ENCODE measurements at places on chromosomes 1 and 21.

GRCh38 chr21:35920436-35920835 is 139.9 kb downstream of the SETD4 start:
- DNase-seq, result no peak

DNA sequence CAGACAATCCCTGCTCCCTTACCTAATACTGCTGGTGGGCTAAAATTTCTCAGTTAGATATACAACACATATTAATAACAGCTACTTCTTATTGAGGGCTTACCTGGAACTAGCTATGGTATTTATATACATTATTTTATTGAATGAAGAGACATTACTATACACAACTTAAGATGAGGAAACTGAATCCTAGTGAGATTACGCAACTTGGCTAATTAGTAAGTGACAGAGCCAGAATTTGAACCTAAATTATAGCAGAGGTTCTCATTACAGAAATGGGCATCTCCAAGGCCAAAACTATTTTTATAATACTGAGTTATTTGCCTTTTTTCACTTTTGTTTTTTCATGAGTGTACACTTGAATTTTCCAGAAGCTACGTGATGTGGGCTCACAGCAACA is 44.5 kb upstream of the SMYD2 start:
- DNase-seq, result no peak

DNA sequence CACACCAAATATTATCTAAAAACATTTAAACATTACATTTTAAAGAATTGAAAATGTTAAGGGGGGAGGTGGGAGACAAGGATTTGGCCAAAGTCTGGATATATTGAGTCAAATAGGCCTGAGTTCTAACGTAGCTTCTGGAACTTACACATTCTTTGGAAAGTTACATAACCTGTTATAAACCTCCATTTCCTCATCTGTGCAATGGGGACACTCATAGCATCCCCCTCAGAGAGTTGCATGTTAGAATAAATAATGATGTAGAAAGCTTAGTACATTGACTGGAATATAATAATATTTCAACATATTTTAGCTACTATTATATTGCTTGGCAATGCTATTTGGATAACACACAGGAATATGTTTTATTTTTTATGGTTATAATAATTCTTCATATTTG is 117.7 kb downstream of the ATG4C start:
- DNase-seq, result no peak

GRCh38 chr1:165891111-165891860 is 63.9 kb downstream of the UCK2 start:
- no peak for DNase-seq

DNA sequence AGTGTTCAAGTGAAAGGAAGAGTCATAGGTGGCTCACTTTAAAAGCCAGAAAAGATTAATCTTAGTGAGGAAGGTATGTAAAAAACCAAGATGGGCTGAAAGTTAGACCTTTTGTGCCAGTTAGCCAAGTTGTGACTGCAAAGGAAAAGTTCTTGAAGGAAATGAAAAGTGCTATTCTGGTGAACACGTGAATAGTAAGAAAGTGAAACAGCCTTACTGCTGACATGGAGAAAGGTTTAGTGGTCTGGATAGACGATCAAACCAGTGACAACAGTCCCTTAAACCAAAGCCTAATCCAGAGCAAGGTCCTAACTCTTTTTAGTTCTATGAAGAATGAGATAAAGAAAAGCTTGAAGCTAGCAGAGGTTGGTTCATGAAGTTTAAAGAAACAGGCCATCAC is 106.4 kb downstream of the CTH start:
- DNase-seq, result no peak

- no peak for DNase-seq
Observed at GRCh38 chr1:206658264-206658980, 23.1 kb downstream of the DYRK3 start.

DNA sequence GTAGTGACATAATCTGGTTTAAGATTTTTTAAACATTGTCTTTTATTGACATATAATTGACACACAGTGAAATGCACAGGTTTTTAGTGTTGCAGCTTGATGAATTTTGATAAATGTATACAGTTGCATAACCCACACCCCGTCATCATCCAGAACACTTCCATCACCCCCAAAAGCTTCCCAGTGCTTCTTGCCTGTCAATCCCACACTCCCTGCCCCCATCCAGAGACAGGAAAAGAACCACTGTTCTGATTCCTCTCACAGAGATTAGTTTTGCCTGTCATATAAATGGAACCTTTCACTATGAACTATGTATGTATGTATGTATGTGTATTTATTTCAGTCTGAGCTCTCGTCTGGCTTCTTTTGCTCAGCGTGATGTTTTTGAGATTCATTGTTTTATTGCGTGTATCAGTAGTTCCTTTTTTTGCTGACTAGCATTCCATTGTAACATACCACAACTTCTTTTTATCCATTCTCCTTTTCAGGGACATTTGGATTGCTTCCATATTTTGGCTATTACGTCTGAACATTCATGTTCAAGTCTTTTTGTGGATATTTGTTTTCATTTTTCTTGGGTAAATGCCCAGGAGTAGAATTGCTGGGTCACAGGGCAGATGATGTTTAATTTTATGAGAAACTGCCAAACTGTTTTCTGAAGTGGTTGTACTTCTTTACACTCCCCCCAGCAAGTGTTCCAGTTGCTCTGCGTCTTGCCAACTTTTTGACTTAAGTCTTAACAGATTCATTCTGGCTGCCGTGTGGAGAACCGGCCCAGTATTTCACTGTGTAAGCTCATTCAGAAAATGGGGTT is 8.7 kb downstream of the UBIAD1 start:
- peak; percentile 40 for DNase-seq

GRCh38 chr21:37579356-37579755 is 212.8 kb downstream of the DYRK1A start:
- no peak for DNase-seq

DNA sequence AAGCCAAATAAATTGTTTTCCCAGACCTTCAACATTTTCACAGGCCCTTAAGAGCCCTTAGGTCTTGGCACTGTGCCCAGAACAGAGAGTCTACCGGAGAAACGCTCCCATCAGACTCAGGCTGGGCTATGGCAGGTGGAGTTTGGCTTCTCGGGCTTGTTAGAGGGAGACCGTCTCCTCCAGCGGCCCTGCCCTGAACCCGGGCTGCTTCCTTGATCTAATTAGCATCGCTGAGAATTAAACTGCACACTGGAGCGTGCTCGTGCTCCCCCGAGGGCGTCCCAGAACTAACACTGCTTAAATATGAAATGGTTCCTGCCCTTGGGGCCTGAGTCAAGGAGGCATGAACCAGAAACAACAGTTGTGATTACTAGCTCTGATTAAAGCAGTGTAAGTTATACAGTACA is 634.4 kb downstream of the MATN1 start:
- DNase-seq, result no peak

- DNase-seq, result no peak
Observed at GRCh38 chr1:154841384-154841783, 28.7 kb downstream of the KCNN3 start.

DNA sequence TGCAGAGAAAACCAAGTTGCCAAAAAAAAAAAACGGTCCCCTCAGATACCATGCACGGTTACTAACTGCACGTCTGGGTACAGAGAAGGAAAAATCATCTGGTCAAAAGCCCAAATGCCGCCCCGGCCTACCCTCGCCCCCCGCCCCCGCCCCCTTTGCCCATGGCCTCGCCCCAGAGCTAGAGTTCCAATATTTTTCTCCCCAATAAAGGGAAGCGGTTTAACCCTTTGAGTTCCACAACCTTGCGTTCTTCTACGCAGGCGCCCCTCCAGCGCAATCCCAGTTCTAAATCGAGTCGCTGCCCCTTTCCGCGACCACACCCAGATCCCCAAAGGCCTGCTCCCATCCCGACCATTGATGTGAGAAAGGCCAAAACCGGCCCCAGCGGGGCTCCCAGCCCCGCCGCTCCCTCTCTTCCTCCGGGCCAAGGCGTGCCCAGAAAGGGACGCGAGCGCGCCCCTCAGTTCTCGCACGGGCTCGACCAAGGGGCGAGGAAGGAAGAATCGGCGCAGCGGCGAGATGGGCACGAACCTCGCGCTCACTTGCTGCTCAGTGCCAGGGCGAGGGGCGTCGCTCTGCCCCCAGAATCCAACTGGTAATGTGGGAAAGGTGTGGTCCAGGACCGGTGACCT is 797 bp downstream of the WDR47 start:
- peak; percentile 55 for DNase-seq

DNA sequence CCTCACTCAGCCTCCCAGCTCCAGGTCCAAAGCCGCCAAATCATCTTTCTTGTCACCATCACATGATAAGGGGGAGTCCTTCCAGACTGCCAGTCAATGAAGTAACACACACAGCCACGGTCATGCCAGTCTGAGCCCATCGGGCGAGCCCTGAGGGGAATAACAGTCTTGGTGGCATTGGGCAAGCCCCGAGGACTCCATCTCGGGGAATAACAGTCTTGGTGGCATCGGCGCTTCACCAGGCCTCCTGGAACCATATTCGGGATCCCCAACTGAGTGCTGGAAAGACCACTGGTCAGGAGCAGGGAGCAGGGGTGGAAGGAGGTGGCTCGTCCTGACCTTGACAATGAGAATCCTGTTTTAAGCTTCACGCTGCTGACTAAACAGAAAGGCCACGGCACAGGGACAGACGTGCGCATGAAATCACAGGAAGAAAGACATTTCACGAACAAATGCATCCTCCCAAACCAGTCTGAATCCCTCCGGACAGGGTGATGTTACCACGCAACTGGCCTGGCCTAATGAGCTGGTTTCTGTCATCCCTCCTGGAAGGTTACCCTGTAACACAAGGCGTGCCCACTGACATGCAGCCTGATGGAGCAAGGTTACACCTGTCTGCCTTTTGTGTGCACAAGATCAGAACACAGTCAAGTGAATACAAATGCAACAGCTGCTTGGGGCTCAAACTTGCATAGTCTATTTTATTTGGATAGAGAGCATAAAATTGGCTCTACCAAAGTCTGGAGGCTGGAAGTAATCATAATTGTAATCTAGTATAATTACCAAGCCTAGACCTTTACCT is 517.4 kb downstream of the KIF26B start:
- no peak for DNase-seq

DNA sequence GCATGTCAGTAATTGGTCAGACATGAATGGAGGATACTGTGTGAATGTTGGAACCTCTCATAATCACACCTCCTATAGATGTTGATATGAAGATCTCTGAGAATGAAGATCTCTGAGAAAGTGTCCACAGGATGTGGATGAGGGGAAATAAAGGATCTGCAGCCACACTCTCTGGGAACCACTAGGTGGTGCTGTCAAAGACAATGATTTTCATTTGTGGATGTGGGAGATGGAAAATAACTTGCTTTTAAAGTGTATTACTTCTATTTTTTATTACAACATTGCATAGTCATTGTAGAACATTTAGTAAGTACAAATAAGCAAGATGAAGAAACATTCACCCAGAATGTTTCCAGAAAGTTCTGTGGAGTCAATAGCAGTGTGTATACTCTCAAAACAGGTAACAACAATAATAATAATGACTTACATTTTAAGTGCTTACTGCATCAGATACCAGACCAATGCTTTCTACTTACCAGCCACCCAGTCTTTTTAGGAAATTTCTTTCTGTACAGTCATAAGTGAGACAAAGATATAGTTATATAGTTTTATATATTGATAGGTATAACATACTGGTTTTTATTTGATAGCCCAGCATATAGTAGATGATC is 128.2 kb downstream of the ATG4C start:
- DNase-seq, result no peak

DNA sequence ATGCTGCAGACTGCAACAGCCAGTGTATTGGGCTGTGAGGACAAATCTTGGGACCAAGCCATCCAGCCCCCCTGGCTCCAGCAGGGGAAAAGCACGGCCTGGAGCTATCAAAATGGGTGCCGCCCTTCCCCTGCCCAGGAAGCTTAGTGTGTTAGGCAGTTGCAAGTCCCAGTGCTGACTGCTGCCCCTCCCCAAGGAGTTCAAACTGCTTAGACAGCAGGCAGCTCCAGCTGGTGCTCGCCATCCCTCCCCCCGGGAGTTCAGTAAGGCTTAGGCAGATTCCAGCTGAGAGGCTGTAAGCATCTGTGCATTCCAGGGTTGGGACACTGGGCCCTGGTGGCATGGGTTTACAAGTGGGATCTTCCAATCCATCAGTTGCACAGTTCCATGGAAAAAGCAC is 579.6 kb upstream of the NR5A2 start:
- no peak for DNase-seq

DNA sequence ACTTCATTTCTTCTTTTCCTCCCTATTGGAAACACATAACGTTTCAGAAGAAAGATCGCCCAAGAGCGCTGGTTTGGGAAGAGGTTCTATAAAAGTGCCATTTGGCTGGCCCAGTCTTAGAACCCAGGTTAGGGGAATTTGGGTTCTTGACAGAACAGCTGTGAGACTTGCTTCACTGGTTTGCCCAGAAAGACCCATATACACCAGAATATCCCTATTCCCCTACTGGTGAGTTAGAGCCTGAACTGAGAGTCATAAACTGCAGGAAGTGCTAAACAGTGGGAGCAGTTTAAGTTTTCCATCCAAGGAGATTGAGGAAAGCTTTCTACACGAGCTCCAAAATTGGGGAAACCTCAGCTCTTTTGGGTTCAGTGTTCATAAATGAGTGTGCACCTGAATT is 275.2 kb downstream of the VAV3 start:
- no peak for DNase-seq

- DNase-seq, result no peak
Observed at GRCh38 chr1:64572222-64572900, 102.4 kb downstream of the CACHD1 start.

DNA sequence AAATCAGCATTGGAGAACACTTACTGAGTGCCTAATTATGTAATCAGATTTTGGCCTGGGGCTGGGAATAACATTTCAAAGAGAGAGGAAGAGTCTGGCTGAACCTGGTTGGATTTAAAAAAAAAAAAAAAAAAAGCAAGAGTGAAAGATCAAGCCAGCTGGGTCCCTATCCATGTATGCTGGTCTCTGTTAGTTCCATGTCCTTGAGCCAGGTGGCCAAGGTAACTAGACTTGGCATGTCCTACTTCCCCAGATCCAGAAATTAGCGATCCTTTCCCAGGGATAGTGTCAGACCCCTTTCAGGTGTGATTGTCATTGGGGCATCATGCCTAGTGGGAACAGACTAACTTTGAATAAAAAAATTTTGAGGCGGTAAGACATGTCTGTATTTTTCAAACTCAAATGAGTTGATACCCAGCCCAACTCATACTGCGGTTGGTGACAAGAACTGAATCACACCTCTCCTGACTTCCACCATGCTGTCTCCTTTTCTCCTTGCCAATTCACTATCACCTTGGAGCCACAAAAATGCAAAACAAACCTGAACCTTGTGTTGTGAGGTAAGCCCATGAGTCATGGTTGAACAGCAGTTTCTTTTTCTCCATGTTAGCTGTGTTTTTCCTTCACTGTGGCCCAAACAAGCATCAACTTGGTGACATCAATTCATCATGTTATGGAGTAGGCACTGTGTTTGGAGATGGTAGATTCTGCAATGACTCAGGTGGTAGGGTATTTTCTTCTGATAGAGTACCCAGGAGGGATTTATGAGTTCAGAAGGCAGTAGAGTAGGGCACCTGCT is 24.5 kb upstream of the PPP2R5A start:
- no peak for DNase-seq

- DNase-seq, result no peak
Observed at GRCh38 chr21:37058261-37058660, 14.6 kb downstream of the PIGP start.

DNA sequence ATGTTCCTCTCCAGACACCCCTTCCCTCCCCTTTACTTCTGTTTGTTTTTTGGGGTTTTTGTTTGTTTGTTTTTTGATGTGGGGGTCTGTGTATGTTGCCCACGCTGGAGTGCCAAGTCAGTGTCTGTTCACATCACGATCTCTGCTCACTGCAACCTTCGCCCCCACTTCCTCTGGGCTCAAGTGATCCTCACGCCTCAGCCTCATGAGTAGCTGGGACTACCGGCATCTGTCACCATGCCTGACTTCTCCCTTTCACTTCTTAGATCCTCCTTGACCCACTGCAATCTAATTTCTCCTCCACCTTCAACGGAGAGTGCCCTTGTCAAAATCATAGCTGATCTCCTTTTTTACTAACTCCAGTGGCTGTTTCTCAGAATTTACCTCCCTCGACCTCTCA is 100.7 kb upstream of the KIF26B start:
- no peak for DNase-seq

All from right cardiac atrium (tissue), 5 donors.